K562 (cell line): ENCODE measurements at places on chromosomes 3 and 15.

- no peak for DNase-seq
Measured at GRCh38 chr3:172155897-172156585, 116.7 kb downstream of the FNDC3B start.

- peak; percentile 73 for DNase-seq
Measured at GRCh38 chr15:90540768-90541167, 11.0 kb downstream of the CRTC3 start.

- no peak for DNase-seq
Measured at GRCh38 chr15:56963126-56963525, 44.7 kb downstream of the TCF12 start.

DNA sequence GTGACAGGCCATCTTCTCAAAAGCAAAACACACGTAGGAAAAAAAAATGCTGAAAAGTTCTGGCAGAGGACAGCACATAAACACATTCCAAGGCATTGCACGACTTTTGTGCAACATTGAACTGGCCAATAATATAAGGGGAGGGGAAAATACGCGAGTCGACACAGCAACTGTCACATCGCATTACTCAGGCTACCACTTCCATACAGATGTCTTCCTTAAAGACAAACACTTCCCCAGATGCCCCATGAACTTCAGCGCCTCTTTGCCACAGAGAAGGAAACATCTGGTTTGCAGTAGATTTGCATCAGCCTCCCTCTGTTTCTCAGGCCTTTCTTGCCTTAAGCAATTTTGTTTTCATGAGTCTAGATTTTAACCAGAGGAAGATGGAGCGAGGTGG lies 144.4 kb upstream of the IGF1R start:
- no peak for DNase-seq

DNA sequence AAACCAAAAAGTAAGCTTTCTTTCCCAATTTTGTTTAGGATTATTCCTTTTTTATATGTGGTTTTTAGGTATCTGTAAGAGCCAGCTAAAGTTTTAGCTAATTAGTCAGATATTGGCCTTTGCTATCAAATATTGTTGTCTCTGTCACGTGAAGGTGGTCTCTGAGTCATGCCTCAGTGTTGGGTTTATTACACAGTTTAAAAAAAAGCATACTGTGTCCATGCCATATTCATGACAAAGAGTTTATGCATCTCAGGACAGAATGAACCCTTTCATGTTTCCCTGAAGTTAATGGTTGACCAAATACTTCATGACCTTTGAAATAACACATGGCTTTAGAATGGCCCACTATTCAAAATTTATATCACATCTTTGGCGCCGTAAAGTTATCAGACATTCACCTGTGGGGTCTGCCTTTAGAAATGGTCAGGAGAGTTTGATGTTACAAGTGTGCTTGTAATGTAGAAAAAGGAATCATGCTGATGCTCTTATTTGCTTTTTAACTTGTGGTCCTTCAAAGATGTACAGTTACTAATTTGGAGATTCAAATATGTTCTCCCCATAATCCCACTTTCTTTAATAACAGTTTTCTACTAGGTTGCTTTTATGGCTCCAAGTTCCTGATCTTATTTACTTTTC lies 101.5 kb downstream of the MYRIP start:
- no peak for DNase-seq

DNA sequence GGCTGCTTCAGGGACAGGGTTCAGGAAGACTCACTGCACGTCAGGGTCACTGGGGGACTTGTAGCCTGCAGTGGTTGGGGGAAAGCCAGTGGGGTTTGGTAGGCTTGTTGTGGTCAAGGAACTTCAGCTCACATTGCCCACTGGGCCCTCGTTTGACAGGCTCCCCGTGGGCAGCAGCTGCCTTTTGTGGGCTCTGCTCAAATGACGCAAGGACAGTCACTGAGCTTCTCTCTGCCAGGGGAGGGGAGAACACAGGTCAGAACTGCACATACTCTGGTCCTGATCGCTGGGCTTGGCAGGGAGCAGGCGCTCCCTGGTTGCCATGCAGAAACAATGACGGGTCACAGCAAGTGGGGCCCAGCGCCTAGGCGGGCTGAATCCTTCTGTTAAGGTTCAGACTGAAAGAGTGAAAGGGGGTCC lies 45.5 kb downstream of the FAM174B start:
- DNase-seq = no peak

- DNase-seq = no peak
Measured at GRCh38 chr3:151075869-151076562, 9.4 kb upstream of the MED12L start.

- DNase-seq = no peak
Measured at GRCh38 chr3:42055291-42055690, 35.9 kb upstream of the TRAK1 start.

GRCh38 chr15:47720555-47720954 lies 3.2 kb downstream of the SEMA6D start:
- no peak for DNase-seq

DNA sequence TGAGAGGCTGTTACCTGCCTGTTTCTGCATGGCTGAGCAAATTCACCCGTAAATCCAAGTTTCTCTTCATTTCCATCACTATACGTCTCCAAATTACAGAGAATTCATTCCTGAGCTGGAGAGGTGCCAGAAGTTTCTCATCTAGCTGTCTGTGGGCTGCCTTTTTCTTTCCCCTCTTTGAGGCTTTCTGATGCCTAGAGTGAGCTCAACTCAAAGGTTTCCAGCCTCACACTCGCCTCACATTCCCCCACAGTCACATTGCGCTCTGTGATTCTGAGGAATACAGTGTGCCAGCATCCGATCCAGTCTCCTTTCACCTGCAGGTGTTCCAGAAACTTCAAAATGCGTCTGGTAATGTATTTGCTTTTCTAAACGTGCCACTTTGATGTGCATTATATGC lies 267.2 kb downstream of the MFSD1 start:
- DNase-seq = no peak

DNA sequence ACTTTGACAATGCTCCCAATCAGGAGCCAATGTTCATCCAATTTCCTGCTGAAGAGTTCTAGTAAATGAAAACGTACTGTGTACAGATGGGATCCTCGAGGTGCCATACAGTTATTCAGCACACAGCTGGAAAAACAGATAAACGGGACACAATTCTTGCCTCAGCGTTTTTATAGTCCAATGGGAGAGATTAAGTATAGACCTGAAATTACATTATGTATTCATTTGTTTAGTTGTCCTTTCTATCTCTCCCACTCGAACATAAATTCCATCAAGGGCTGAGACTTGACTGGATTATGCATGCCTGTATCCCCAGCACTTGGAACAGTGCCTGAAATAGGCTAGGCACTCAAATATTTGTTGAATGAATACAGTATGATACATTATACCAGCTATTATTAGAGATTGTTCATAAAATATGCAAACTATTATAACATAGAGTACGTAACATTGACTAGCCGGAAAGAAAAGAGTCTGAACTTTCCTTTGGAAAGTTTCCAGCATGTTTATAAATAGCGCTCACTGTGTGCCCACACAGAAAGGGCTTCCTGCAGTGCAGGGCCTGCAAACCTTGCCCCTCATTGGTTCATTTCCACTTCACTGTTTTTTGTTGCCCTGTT lies 27.4 kb upstream of the SNTN start:
- no peak for DNase-seq

GRCh38 chr3:159941038-159942000 lies 47.3 kb upstream of the IL12A start:
- DNase-seq = no peak

- peak; percentile 60 for DNase-seq
Measured at GRCh38 chr3:72152551-72153476, 367.9 kb upstream of the PROK2 start.

- no peak for DNase-seq
Measured at GRCh38 chr3:23659274-23659673, 146.5 kb upstream of the UBE2E1 start.

DNA sequence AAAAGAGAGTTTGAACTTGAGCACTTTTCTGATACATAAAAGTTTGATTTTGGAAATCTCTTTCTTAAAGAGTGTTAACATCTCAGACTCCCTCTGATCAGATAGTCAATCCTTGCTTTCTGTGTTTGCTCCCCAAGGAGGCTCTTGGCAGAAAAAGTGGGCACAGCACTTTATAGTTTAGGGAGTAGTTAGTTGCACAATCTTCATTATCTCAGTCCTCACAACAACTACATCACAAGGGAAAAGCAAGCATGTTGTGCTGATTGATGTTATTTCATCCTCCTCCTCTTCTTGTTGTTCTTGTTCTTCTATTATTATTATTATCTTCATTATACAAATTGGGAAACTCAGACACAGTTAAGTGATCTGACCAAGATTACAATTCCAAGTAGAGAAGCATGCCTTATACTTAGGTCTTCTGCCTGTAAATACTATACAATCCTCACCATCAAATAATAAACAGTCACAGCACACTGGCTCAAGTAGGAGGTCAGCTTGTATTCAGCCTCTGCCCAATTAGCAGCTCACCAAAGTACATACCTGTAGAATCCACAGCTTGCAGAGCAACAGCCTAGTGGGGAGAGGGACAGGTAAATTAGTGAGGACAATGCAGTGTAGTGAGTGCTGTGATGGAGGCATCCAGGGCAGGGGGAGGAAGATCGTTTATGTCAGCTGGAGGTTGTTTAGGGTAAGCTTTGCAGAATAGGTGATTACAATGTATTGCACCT lies 304.1 kb upstream of the MME start:
- no peak for DNase-seq

DNA sequence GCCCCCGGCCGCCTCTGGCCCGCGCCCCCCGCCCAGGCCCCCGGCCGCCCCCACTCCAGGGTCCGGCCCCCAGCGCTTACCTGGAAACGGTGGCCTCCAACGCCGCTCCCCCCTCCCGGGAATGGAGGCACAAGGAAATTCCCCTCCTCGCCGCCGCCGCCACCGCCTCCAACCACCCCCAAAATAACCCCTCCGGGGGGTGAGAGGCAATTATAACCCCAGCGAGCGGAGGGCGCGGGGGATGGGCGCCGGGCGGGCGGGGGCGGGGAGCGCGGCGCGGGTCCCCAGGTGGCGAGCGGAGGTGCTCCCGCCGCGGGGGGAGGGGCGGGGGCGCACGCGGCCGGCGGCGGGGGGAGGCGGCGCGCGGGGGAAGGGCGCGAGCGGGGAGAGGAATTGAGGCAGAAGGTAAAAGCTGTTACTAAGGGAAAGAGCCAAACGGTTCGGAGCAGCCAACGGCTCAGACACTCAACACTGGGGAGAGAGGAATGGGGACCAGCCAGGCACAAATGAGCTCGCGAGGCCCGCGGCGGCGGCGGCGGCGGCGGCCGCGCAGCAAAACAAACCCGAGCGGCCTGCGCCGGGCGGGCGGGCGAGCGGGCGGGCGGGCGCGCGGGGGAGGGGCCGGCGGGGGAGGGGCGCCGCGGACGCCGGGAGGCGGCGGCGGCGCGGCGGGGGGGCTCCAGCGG lies at the start of gene TBL1XR1:
TSS of gene TBL1XR1 (minus strand) at position 442 of the 686 bp plus-strand sequence. CDS start 132,505 bp downstream, outside the sequence.
- peak; percentile 88 for DNase-seq

DNA sequence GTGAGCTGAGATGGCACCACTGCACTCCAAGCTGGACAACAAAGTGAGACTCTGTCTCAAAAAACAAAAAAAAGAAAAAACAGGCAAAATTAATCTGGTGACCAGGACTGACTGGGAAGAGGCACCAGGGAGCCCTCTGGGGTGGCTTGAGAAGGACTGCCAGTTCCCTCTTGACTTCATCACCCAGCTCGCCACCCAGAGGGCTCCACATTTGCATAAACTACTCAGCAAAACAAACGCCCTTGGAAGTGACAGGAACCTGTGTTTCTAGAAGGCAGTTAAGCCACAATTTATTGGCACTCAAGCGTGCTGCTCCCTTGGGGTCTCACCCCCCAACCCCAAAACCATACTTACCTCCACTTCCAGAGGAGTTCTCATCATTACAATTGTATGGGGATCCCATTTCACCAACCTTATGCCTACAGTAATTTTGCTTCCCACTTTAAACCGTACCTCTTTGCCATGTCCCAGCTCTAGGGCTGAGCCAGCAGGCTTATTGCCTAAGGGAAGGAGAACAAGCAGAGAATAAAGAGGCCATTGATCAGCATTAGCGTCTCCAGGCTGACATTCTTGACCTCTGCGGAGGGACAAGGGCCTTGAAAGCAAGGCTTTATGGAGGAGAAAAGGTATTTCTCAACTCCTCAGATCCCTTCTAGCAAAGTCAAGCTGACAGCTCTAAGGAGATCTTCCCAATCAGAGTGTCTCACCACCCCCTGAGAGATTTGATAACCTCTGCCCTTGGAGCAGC lies 357.4 kb downstream of the SHQ1 start:
- no peak for DNase-seq

DNA sequence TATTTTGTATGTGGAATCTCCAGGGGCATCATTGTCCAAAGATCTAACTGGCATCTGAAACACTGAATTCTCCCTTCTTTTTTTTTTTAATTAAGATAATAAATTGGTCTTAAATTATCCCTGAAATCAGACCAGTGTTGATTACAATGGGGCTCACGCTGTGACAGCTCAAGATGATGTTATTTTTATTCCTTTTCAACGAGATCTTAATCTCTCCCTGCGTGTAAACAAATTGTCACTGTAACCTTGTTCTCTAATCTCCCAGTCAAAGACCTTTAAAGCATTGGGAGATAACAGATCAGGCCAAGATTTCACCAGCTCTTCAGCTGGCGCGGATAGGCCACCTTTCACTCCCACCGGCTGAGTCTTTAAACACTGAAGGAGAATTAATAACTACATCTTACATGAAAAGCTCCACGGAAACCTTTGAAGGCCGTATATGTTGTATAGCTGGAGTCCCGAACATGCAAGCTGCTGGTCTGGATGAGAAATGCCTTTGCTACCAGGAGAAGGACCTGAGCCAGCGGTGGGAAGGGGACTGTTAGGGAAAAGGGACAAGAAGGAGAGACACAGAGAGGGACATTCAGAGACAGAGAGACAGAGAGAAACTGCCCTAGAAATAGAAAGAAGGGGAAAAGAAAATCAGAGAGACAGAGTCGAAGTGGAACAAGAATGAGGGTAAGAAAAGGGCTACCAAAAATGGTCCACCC lies 418.8 kb upstream of the NR2F2 start:
- DNase-seq = no peak

DNA sequence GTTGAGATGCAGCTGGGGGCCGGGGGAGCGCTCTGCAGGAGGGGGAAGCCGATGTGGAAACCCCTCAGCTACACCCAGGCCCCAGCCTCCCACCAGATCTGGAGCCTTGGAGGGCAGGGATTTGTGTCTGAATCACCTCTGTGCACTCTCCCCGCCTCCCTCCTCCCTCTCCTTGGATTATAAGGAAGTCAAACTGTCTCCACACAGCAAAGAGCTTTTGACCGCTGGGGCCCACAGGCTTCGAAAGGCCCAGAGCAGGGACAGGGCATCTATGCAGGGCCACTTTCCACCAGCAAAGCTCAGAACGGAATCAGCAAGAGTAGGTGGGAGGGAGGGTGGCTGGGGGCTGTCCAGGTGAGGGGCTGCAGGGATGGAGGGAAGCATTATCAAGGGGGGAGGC lies 68.9 kb downstream of the IQSEC1 start:
- no peak for DNase-seq
